HEK293T (cell line): ENCODE measurements at places on chromosomes 3 and 15.

GRCh38 chr3:127949446-127950055 is 34.5 kb downstream of the KBTBD12 start:
- DNase-seq, result no peak

- peak; percentile 32 for DNase-seq
Observed at GRCh38 chr3:112327371-112327951, 5.5 kb upstream of the CD200 start.

DNA sequence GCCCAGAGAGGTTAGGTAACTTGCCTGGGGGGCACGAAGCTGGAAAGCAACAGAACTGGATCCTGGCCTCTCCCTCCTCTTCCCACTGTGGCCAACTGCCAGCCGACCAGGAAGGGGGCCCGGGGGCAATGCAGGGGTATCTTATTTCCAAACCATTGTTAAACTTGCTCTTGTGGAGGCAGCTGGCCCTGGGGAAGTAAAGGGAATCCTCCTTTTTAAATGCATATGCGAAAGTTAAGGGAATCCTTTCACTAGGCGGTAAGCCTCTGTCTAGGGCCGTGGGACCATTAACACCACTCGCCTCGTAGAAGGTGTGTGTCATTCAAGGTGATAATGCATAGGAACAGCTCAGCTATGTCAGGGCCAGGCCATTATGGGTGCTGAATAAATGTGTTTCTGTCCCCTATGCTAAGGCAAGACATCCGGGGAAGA is 68.6 kb downstream of the ST6GAL1 start:
- no peak for DNase-seq

DNA sequence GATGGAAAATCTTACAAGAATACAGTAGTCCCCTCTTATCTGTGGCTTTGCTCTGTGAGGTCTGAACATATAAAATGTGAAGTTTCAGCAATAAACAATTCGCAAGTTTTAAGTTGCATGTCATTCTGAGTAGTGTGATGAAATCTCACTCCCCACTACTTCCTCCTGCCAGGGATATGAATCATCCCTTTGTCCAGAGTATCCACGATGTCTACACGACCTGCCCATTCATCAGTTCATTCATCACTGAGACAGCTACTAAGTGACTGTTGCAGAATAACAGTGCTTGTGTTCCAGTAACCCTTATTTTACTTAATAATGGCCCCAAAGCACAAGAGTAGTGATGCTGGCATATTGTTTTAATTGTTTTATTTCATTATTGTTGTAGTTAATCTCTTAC is 489.2 kb upstream of the UBE2E2 start:
- DNase-seq, result no peak

- DNase-seq, result no peak
Observed at GRCh38 chr15:66097151-66098021, 156.2 kb downstream of the MEGF11 start.

DNA sequence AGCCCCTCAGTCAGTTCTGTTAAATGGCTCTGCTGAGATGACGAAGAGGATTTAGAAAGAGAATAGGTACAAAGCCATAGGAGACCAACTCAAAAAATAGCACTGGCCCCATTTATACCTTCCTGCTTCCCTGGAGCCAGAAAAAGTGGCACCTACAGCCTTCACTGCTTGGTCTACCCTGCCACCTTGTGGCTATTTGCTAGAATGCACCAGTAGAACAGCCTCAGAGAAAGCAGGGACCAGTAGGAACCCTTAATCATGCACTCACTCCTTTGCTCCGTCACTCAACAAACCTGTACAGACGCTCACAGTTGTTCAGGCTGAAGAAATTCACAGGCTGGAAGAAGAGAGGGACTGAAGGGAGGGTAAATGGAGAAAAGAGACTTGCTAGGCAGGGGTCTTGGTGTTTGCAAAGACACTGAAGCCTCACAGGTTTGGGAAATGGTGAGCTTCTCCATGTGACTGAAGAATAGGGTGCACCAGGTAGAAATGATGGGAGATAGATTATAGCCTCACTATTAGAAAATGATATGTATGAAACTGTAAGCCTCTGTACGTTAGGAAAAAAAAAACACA is 12.1 kb upstream of the RTP2 start:
- peak; percentile 65 for DNase-seq

- no peak for DNase-seq
Observed at GRCh38 chr3:7508821-7509220, 647.9 kb downstream of the GRM7 start.

- no peak for DNase-seq
Observed at GRCh38 chr3:131505421-131505820, 2.6 kb upstream of the MRPL3 start.

DNA sequence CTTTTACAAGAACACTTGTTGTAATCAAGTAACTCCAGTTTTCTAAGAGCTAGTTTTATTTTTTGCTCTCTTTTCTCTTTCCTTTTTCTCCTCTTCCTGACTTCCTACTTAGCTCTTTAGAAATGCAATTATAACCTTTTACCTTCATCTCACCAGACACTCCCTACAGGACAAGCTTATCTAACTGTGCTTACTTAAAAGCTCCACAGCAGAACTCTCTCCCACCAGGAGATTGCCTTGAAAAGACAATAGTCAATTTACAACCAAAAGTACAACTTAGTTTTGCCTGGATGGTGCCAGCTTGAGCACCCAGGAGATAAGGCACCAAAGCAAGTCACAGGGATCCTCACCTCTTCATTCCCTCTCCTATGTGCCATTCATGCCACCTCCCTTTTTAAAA is 573.8 kb upstream of the LMCD1 start:
- no peak for DNase-seq

GRCh38 chr3:66404197-66404596 is 96.6 kb downstream of the LRIG1 start:
- no peak for DNase-seq

DNA sequence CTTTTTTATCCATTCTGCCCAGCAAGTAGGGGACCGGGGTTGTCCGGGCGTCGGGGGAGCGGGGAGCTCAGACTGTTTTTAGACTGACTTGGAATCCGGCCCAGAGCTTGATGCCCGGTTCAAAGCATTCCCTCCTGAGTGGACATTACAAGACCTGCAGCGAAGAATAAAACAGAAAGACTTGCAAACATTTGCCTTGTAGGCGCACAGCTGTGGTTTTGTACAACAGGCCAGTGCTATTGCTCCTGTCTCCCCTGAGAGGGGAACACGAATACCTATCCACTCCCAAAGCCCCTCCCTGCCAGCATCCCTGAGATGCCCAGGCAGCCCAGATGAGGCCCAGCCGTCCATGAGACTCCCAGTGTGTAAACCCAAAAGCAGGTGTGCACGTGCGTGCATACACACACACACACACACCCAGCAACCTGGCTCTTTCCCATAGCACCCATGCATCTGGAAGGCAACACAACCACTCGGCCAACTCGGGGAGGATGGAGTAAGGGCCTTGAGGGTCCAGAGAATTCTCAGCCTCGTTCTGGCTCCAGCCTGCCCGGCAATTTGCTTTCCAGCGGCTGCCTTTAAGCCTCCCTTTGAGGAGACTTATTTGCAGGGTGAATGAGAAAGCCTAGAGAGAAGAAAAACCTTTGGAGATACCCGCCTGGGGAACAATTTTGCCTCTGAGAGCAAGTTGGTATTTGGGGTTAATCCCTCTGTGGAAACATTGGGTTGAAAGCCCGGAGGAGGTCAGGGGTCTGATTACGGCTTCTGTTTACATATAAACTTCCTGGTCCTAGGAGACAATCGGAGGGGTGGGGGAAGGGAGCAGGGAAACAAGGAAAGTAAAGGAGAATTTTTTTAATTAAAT is 161.0 kb upstream of the HES1 start:
- DNase-seq, result no peak

DNA sequence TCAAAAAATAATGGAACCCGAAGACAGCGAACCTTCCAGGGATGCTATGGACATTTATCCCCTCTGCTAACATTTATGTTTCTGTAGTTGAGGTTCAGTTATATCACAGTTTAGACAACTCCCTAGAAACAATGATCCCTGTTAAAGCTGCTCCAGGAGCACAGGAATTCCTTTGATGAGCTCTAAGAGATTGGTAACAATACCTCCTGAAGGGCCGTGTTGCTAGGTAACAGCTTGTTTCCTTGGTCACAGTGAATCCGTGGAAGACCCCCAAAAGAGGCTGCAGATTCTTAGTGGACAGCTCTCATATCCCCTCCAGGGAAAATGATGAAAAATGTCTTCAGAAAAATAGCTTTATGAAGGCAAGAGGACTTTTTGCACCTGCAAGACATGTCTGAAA is 160.2 kb downstream of the SERPINI1 start:
- DNase-seq, result no peak

DNA sequence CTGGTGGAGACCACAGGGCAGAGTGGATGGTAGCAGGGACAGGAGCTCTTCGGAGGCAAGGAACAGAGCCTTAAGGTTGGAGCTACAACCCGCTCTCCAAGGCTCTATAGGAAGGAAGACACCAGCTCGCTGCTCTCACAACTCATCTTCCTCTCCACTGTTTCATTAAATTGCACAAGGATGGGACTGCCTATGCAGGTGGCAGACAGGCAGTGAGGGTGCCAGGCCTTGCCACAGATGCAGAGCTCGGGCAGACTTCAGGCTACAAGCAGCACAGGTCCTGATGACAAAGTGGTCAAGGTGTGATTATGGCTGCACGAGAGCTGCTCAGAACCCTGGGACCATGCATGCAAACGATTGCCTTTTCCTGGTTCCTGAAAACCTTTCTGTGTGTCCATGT is 144.6 kb downstream of the FOXP1 start:
- DNase-seq, result no peak

GRCh38 chr15:74789741-74790079 is 7.8 kb downstream of the CSK start:
- DNase-seq, result no peak

DNA sequence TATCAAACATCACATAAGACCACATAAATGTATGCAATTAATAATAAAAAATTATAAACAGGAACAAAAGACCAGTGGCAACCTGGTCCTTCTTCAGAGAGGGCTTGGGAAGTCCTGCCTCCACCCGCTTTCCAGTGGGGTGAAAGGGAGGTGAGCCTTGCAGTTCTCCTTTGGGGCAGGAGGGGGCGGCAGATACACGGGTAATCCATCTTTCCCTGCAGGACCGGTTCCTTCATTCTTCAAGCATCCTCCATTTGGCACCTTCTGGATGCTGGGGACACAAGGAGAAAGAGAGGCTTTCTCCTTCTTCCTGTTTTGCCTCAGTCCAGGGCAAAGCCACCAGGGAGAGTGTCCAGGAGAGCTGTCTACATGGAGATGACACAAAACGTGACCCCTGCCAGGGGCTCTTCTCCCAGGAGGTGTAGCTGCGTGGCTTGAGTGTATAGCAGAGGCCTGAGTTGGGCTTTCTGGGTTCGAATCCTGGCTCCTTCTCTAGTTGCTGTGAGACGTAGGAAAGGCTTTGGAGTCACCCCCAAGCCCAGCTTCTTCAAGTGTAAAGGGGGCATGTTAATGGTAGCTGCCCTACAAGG is 23.2 kb downstream of the RPLP1 start:
- DNase-seq, result peak; percentile 82

DNA sequence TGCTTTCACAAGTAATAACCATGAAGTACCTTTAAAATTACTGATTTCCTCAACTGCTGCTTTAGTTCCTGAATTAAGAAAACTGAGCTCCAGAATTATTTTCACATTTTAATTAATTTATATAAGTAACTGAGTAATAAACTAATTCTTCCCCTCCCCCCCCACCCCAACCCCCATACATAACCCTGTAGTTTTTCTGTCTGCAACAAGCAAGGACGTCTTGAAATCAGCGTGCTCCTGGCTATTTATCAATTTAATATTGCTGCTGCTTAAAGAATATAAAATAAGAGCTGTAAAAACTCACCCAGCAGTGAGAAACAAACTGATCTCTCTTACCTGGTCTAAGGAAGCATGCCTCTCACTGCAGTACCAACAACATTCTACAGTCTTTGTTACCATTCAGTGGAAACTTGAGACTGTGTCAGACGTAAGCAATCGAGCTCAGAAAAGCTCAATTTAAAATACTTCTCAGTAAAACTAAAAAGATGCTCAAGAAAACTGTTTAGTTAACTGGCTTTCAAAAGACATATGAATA is 121.0 kb downstream of the TFDP2 start:
- DNase-seq, result peak; percentile 54

DNA sequence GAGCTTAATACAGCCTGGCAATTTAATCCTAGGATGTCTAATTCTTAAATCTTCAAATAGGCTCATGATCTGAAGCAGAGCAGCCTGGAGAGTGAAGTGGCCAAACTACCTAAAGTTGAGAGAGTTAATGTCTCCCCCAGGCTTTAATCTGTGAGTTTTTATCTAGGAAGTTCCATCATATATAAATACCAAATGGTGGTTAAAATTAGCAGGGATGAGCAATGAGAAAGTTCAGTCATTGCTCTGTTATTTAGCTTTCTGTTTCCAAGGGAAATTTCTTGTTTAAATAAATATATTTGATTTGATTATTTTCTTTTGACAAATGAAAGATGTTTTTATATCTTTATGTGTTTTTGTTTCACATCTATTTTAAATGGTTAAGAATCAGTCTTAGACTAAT is 274.4 kb upstream of the UMPS start:
- DNase-seq, result no peak

DNA sequence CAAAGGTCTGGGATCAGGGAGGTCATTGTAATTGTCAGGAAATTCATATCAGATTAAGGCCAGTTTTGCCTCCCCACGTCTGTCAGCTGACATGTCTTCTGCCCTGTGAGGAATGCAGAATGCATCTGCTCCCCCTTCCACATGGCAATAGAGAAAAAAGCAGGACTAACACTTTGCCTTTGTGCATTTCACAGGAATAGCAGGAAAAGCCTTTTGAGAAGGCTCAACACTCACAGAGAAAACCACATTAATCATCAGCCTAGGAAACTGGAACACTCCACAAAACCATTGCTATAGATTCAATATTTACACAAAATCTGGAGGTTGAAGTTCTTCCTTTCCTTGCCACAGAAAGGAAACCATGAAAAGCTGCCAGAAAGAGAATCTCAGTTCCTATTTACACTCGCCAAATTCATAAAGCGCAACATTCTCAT is 165.2 kb upstream of the HES1 start:
- DNase-seq, result no peak

DNA sequence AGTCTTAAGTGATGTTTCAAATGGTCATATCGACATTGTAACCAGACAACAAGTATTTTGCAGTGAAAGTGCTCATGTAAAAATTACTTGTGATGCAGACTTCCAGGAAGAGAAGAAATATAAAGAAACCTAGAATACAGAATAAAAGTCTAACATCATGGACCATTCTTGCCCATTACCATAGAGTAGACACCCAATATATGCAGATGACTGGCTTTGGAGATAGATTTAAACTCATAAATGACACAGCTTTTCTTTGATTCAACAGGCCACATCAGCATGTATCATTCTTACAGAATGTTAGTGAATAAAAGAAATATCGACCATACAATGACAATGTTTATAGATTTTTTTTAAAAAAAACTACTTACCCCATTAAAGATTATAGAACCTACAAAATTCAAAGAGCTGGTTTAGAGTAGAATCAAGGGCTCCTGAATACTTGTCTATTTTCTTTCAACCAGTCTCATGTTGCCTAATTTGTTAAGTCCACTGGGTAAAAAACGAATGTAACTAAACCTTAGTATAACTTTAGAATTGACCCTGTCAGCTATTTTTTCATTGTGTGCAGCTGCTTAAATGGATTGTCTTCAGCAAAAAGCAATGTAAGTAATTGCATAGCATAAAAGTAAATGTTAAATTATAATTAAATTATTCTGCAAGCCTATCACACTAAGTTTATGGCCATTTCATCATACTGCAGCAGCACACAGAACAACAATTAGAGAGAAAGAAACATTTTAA is 268.7 kb upstream of the AGTR1 start:
- no peak for DNase-seq
